Non-pigmented ciliary epithelial cell (primary cell): ENCODE measurements at places on chromosomes 12 and 14.

- DNase-seq: no peak
These were observed 278.2 kb downstream of the ZFP36L1 start for GRCh38 chr14:68514608-68515194.

DNA sequence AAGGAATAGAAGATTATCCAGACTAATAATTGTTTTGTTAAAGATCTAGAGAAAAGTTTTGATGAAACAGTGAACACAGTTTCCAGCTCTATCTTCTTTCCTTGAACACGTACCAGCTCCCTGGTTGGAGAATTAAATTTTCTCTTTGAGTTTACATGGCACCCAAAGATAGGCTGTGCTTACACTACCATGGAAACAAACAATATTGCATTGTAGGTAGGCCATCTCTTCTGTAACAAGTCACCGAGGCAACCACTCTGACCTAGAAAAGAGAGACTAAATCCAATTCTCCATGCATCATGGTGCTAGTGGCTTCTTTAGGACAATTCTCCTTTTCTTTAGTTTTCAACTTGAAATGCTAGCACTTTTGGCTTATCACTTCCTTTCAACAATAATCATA lies 9.9 kb downstream of the BMAL2 start:
- DNase-seq: no peak

DNA sequence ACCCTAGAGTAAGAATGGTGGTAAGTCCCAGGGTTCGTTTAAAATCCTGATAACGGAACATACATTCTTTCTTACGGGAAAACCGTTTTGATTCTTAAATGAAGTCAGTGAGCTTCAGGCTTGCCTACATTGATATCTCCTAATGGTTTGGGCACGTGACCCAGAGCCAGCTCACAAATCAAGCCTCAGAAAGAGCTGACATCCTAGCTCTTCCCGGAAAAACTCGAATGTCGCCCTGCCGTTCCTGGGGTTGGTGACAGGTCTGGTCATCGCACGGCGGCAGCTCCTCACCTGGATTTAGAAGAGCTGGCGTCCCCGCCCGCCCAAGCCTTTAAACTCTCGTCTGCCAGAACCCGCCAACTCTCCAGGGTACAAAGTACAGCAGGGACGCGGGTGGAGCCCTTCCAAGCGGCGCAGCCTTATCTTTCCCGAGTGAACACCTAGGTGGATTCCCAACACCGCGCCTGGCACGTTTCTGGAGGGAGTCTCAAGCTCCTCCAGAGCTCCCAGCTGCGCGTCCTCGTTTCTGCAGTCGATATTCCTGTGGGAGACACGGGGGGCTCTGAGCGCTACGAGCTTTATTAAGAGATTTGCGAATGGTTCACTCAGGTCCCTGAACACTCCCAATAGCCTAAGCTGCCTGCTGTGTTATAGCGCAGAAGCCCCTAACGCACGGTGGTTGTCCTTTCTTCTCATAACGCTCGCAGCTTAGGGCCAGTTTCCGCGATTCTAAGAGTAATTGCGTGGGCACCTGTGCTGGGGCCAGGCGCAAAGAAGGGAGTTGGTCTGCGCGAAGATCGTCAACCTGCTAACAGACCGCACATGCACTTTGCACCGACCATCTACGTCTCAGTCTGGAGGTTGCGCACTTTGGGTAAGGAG lies at the start of gene SSTR1:
SSTR1 (plus strand) TSS at position 169 of the 882 bp plus-strand sequence. CDS start 1,486 bp downstream, outside the sequence.
- DNase-seq: no peak

- DNase-seq: no peak
These were observed 126.7 kb upstream of the SLC38A2 start for GRCh38 chr12:46499226-46499625.

DNA sequence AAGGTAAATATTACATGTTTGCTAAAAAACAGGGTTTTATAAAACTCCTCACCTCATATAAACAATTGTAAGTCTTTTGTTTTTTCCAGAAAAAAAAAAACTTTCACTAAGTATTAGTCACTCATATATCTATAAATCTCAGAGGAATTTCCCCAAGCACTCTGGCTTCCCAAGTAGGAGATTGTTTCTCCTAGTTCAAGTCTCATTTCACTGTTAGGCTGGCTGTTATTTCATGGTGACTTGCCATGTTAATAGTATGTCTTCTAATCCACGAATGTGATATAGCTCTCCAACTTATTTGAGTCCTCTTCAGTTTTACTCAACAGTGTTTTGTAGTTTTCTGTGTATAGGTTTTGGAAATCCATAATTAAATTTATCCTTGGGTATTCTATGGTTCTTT lies 61.6 kb downstream of the CAPZA3 start:
- DNase-seq: peak; percentile 3

DNA sequence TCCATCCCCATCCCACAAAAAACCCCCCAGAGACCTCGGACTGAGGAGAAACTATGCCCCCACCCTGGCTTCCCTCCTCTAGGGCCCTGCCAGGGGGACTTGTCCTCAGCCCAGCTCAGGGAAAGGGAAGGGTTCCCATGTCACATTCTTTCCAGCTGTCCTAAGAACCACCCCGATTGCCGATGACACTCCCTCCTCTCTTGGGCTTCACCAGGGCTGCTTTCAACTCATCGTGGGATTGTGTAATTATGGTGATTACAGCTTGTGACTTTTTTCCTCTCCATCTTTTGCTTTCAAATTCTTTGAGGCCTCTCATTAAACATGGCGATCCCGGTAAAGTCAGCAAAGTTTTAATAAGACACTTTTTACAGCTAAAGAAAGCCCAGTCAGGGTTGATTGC lies 344.0 kb downstream of the DPF3 start:
- DNase-seq: no peak

GRCh38 chr14:100332071-100332639 lies 9.0 kb downstream of the SLC25A47 start:
- DNase-seq: no peak

DNA sequence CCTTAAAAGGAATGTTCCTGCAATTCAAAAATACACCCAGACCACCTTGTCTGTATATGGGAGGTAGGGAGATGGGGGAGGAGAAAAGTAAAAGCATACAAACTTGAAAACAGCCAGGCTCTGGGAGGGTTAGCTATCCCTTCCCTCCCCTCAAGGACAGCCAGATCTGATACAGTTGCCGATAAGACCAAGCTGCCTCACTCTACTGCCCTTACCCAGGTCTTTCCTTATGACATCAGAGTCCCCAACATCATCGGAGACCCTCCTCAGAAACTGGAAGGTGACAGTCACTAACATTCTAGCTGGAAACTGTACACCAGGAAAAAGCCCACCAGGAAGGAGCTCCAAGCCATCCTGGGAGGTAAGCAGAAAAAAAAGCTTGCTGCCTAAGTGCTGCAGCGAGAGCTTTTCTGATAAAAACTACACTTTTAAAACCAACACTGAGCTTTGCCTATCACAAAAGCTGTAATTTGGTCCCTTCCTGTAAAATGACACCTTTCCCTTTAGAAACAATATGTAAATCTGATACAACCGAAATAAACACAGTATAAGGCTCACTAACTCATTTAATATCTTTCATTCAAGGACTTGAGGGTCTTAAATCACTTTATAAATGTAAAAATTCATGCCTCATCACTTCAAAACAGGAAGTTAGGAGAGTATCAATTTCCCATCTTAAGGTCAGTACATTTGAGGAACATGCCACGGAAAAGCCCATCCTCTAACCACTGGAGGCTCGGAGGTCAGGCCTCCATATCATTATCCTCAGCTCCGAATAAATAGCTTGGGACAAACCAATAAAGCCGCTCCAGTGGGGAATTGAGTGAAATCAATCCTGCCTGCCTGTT lies 20.4 kb upstream of the PLEKHH1 start:
- DNase-seq: no peak

GRCh38 chr12:79012636-79013035 lies 148.1 kb downstream of the SYT1 start:
- no peak for DNase-seq

GRCh38 chr14:93333631-93334103 lies 831 bp upstream of the BTBD7 start:
- DNase-seq: no peak

DNA sequence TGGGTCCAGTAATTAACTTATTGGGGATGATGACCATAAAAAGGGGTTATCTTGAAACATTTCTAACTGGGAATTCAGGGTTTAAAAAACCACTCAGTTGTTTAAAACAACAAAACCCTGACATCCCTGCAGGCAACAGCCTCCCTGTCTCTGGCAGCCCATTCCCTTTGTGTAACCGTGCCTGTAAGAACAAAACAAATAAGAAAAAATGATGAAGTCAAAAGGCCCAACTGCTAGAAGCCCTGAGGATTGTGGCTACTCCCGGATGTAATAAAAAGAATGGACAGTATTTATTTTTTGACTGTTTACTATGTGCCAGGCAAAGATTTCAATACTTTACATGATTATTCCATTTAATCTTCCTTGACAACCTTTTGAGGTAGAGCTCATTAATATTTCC lies 75.3 kb downstream of the TMCC3 start:
- DNase-seq: no peak

DNA sequence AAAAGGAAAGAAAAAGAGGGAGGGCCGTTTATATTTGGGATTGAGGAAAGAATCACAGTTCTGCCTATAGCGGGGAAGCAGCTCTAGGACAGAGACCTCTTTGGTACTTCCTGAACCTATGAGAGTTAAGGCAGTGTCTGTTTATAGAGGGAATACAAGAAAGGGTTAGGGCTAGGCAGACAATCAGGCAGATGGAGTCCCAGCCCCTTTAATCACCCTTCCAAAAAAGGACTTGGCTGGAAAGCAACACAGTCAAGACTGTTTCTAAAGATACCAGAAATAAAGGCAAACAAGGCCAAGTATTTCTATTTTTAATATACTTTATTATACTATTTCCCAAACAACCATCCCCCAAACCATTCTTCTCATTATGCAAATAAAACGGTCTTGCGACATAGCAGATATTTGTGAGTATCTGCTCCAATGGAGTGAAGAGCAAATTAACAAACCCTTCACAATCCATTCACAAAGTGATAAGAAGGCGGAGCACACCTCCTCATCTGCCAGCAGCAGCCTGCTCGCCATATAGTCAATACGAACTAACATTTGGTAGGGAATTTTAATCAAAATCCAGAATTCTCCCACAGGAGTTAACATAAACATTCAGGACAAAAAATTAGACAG lies 697 bp upstream of the GRIP1 start:
- no peak for DNase-seq

DNA sequence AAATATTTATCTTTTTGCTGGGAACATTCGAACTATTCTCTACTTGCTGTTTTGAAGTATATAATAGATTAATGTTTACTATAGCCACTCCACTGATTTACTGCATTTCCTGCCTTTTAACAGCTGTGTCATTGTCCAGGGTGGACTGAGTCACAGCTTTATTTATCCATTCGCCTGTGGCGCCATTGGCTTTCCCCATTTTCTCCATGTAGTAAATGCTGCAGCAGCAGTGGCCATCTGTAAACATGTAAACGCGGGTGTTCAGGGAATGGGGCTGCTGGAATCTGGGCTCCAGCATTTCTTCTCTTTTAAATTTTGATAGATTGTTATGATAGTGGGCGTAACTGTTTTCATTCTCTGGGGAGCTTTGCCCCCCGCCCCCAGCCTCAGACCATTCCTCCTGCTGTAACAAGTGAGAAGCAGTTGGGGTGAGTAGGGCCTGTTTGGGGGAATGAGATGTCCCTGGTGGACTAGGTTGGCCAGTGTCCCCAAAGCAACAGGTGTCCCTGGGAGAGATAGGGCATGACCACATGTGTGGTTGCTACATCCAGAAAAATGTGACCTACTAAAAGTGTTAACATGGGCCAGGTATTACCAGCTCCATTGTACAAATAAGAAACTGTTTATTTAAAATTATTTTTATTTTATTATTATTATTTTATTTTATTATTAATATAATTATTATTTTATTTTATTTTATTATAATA lies 32.9 kb downstream of the RIN3 start:
- DNase-seq: peak; percentile 6

GRCh38 chr12:45327823-45328383 lies 112.0 kb downstream of the ANO6 start:
- DNase-seq: no peak

GRCh38 chr12:27585739-27586265 lies 61.8 kb downstream of the PPFIBP1 start:
- no peak for DNase-seq

GRCh38 chr12:132319359-132319950 lies 9.9 kb downstream of the GALNT9 start:
- DNase-seq: no peak

GRCh38 chr12:5442251-5443006 lies 10.5 kb downstream of the NTF3 start:
- DNase-seq: no peak

DNA sequence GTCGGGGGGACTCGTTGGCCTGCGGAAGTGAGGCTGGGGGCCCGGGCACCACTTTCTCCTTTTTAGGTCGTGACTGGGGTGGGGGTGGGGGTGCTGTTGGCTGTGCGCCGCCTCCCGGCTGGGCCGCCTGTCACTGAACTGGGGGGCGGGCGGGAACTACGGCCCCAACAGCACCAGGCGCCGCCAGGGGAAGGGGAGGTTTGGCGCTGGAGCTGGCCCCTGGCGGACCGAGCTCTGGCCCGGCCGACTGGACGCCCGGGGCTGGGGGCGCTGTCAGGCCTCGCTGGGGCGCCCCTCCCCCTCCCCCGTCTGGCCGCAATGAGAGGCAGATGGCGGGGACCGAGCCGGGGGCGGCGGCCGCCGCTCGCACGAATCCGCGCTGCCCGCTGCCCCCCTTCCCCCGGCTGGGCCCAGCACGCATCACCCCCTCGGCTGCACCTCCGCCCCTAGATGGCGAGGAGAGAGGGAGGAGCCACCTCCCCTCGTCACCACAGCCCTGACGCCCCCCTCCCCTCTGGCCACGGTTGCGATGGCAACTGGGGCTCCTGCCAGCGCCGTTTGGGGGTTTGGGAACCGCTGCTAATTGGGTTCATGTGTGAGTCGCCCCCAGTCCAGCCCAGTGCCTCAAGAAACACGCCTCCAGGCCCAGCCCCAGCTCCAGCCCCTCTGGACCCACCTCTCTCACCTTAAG lies 723 bp downstream of the NFATC4 start:
- no peak for DNase-seq

- DNase-seq: no peak
These were observed 91.8 kb upstream of the RIC8B start for GRCh38 chr12:106682594-106683234.

DNA sequence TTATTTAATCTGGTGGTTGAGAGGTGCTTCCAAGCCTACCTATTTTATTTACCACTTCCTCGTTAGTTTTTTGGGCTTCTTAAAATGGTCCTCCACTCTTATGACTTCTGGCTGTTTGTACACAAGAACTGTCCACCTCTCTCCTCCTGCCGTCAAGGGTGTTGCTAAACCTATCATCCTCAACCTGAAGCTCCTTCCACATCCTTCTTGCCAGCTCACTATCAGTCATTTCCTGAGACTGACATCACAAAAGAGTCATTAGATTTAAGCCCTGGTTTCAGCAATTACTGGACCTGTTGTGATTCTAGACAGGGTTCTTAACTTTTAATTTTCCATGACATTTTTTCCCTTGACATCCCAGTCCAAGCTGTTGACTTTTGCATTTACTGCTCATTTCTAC lies 91.9 kb downstream of the BICD1 start:
- no peak for DNase-seq

DNA sequence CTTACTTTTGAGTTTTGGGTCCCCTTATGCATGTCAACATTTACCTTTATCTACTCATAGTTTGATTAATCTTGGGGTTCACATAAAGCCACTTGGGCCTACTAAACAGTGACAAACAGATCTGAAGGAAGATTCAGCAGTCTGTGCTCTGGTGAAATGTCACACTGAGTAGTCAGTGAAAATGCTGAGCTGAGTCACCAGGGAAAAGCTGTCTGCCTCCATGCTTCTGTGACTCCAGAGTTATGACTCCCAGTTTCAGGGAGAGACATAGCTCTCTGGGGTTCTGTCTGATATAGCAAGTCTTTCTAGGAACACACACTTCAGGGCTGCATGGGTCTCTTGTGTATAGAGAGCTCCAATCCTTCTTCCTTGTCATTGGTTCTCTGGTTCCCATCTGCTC lies 406.3 kb upstream of the FAR2 start:
- DNase-seq: peak; percentile 9
